ENCODE measurements at places on chromosomes 5 and 9.
A peak's percentile ranks its signal among the peaks of the same experiment; 100 is the strongest.

DNA sequence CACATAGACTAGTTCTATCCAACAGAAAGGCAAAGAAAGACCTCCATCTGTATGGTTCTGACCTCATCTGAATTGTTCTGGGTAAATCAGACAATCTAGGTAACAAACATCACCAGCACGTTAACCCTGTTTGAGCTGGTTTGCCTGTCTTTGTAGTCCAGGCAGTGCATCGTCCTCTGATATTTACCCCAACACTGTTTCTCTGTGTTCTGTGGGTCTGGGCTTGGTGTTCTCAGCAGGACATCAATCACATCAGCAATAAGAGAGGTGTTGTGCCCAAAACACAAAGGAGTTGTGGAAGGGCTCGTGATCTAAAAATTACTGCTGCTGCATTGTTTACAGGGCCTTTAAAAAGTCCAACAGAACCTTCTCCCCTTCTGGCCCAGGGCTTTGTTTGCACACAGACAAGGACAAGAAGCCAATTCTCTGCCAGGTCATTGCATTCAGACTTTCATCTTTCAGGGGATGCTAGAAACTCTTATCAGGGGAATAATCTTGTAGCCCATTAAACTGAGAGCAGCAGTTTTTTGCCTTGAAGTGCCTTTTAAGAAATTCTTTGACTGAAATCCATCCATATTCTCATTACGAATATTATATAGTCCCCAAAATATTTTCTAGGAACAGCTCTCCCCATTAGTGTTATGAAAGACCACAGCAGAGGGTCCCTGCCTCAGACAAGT lies 30.5 kb upstream of the MAP1B start:
- DNase-seq = peak; percentile 26

GRCh38 chr5:53350991-53351770 lies 129.2 kb upstream of the FST start:
- no peak for DNase-seq

GRCh38 chr9:37370968-37371563 lies 51.4 kb upstream of the GRHPR start:
- DNase-seq = no peak

- DNase-seq = no peak
Observed at GRCh38 chr5:102860035-102860434, 104.9 kb downstream of the PAM start.

- DNase-seq = peak; percentile 80
Observed at GRCh38 chr5:172437445-172438318, 16.6 kb downstream of the SH3PXD2B start.

- no peak for DNase-seq
Observed at GRCh38 chr5:151097820-151098767, 17.3 kb upstream of the TNIP1 start.

DNA sequence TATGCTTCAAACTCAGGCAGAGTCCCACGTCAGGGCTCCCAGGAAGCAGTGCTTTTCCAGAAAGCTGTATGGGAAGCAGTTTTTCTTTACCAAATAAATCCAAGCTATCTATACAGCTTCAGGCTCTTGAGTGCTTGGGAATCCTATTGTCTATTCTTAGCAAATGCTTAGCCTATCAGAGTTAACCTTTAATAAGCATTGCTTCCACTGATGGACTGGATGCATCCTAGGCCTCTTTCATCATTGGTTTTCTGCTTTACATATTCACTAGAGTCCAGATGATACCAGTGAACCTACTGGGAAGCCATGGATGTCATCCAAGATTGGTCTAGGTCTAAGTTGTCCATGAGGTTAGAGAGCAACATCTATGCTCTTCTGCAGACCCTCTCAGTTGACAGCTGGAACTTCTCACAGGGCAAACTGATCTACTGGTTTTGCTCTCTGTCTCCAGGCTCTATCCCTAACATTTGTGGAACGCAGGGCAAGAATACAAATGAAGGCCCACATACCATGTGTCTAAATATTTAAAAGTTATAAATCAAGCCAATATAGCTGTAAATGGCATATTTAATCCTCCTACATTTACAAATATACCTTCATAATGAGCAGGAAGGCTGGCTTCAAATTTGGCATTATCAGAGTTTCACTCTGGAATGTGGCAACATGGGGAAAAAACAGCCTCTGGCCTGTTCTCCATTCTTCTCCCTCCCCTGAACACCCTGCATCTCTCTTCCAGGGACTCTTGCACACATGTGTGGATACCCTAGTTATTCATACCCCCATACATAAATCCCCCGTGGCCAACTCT lies 49.8 kb upstream of the PLPP1 start:
- DNase-seq = no peak

GRCh38 chr5:138844125-138844461 lies 31.0 kb downstream of the LRRTM2 start:
- DNase-seq = no peak

- no peak for DNase-seq
Observed at GRCh38 chr5:33272288-33272687, 168.5 kb upstream of the TARS1 start.

DNA sequence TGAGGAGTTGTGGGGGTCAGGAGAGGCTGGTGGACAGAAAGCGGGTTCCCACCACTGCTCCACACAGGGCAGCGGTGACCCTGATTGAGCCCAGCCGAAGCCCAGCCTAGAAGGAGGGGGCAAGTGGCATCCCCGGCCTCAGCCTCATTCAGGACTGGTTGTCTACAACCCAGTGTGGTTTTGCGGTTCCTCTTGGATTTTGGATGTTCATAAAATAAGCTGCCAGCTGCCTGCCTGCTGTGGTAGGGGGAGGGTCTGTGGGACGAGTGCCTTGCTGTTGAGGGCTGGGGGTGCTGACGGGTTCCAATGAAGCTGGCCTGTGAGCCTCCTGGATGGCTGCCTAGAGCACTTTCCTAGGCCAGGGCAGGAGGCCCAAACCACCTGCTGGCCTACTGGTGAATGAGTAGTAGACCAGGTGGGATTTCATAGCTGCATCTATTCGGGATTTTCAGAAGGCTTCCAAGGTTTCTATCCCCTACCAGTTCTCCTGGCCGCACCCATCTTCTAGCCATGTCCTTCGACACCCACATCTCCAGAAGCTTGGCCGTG lies 102.4 kb downstream of the NDFIP1 start:
- DNase-seq = no peak

- peak; percentile 71 for DNase-seq
Observed at GRCh38 chr9:95382433-95382832, 64.9 kb upstream of the FANCC start.

Measured in NCI-H146 (cell line).